NCI-H2227 treated with DMSO at 0.1 percent for 48 hours (cell line): ENCODE measurements at places on chromosomes 1 and 21.
A peak's percentile ranks its signal among the peaks of the same experiment; 100 is the strongest.

- DNase-seq, result peak; percentile 64
Observed at GRCh38 chr1:196309386-196309785, 298.9 kb downstream of the KCNT2 start.

DNA sequence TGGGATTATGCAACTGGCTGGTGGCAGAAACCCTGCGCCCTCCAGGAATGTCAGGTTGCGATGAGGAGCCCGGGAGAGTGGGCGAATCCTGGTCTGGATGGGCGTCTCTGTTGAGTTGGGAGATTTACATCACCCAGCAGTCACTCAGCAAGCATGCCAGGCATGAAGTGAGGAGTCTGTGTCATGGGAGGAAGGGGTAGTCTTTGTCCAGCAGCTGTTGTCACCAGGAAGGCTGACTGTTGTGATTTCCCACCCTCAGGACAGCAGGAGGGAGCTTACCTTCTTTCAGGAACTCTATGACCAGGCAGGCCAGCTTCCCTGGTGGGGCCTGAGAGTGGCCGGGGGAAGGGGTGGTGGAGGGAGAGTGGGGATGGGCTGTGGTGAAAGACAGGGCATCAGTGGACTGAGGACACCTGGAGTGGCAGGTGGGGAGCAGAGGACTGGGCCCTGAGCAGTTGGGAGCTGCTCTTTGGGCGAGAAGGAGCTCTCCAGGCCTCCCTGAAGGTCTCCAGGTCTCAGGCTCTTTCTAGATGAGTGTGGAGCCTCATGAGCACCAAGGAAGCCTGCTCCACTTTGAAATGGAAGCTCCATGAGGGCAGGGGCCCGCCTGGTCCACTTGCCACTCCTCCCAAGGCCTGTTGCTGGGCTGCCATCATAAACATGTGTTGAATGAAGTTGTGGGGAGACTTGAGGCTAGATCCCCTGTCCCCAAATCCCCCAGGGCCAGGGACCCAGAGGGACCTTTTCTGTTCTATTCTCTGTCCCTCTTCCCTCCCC, 21.3 kb upstream of the PKP1 start:
- DNase-seq, result no peak

GRCh38 chr1:40258445-40258769, 371 bp downstream of the ZMPSTE24 start:
- DNase-seq, result no peak

DNA sequence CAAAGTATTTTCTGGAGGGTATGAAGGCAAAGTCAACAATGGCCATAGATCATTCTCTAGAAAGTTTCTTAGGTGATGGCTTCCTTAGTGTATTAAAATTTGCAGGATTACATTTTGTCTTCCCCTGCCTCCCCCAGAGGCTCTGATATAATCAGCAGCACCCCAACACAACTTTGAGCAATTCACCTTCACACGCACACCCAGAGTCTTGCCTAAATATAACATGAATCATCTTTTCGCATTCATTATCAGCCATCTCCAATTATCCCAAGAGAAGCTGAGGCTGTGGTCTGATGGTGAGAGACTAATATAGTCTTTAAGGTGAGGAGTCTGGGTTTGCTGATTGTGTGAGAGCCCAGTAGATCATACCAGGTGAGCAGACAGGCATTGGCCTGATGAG, 343.0 kb downstream of the RRAGC start:
- DNase-seq, result no peak

DNA sequence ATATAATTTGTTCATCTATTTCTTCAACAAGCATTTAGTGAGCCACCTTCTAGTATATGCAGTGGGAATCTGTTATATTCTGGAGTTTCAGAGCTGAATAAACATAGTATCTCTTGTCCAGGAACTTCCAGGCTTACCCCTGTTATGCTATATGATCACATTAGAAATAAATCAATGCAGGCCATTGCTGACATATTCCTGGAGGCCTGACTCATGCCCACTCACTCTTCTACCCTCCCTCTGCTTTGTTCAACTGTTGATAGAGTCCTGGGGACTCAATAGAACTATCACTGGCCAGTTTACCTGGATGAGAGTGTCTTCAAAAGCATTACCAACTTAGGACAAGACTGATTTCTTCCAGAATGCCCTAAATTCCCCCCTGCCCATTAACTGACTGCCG, 29.3 kb upstream of the SRSF10 start:
- no peak for DNase-seq

GRCh38 chr1:76802094-76802493, 65.2 kb upstream of the ST6GALNAC5 start:
- no peak for DNase-seq

DNA sequence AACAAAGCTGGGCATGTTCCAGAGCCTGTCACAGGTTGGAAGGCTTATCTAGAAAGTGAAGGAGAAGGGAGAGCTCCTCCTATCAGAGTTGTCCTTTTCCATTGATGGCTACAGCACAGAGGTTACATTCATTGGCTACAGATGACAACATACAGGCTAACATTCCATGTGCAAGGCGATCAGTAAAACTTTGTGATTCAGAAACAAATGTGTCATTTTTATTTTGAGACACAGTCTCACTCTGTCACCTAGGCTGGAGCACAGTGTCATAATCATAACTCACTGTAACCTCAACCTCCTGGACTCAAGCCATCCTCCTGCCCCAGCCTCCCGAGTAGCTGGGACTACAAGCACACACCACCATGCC, 32.6 kb downstream of the TRIM67 start:
- no peak for DNase-seq

DNA sequence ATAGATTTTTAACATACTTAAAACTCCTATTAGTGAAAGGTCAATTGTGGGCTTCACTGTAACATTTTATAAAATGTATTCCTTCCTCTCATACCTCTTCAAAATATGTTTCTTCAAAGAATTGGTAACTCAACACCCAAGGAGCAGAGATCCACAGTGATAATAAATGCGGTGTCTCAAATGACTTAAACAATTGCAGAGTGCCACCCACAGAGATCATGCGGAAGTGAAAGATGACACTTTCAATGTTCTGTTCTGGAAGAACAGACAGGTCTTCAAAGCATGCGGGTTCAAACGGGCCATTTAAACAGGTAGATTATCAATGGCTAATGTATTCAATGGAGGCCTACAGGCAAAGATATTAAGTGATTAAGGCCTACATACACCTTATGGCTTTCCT, 157.0 kb upstream of the GREM2 start:
- DNase-seq, result no peak

DNA sequence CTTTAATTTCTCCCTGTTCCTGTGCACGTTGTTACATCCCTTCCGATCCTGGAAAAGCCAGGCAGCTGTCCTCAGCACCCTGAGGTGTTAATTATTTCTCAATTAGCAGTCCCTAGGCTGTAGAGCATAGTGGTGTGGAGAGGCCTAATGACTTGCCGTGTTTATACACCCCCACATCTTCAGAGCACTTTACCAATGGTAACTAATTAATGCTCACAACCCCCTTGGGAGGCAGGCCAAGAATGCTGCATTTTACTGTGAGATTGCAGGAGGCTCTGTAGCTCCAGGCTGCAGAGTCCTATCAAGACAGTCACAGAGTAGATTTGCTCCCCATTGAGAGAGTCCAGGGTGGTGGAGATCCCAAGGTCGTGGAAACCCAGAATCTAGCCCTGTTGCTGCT, 2.4 kb upstream of the PARS2 start:
- DNase-seq, result no peak

DNA sequence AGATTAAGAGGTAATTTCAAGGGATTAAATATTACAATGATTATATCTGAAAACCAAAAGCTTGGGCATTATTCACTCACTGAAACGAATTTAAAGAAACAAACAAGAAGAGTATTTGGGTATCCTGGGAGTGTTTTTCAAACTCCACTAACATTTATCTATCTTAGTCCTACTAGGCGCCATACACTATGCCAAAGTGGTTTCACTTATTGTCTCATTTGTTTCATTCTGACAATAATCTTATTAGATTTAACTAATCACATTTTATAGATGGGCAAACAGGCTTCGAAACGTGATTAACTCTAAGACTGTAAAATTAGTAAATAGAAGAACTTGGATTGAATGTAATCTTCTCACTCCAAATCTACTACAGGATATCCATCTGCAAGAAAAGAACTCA, 25.4 kb downstream of the ASH1L start:
- no peak for DNase-seq

DNA sequence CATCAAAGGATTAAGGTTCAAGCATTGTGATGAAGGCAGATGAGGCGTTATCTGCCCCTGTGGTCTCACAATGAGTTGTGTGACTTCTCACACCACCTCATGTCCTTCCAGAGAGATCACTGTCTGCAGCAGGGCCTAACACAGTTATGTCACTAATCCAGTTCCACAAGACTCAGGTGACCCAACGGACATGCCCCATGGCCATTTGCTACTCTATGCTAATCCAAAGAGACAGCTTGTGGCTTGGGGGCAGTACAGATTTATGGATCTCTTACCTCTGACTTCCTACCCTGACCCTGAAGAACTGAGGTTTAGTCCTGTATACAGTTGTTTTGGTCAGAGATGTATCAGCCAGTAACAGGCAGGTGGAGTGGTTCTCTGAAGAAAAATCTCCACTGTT, 147.1 kb downstream of the GLUL start:
- no peak for DNase-seq

- no peak for DNase-seq
Observed at GRCh38 chr1:184283999-184284398, 102.8 kb upstream of the C1orf21 start.

DNA sequence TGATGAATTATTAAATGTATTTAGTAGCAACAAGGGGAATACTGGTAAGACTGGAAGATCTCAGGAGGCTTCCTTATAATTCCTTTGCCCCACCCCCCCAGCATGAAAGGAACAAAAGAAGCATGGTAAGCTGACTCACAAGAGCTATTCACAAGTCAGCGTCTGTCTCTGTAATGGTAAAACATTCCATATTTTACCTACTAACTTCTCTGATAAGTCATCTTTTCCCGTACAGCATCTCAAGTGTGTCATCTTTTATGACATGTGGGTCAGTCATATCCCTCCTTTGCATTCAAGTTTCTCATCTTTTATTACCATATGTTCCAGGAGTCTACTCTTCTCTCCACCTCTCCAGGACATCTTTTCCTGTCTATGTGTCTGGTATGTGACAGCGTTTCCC, 241.3 kb downstream of the PLA2G4A start:
- peak; percentile 9 for DNase-seq

GRCh38 chr1:109611308-109611990, 8.0 kb downstream of the GNAT2 start:
- DNase-seq, result no peak

GRCh38 chr1:59310549-59311250, 13.8 kb downstream of the FGGY start:
- no peak for DNase-seq

DNA sequence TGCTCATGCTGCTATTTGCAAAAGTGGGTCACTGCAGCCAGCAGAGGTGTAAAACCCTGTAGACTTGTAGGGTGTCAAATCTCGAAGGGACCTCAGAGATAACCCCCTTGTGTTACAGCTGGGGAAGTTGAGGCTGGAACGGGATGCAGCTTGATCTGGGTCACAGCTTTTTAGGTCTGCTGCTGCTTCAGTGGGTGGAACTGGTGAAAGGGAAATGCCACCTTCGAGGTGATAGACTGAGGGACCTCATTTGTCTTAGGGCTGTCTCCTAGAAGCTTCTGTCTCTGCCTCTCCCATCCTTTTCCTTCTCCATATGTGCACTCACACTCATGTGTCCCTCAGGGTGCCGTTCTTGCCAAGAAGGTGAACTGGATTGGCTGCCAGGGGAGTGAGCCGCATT, 35.4 kb downstream of the QSOX1 start:
- no peak for DNase-seq

DNA sequence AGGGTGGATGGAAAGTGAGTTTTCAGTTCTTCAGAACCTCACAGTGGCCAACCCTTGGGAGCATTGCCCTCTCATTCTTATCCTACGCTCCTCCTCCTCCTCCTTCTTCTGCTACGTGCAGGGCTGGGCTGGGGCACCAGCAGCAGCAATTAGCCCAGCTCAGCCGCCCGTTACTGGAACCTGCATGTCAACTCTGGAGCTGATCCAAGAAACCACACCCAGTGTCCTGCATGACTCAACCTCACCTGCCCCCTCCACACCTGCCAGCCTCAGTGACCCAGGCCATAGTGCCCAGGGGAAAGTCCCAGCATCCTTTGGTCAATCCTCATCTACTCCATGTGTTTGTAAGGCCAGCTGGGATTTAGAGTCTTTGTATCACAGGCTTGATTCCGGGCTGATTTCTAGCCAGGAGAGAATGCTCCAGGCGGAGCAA, 12.6 kb downstream of the ELF3 start:
- peak; percentile 40 for DNase-seq

DNA sequence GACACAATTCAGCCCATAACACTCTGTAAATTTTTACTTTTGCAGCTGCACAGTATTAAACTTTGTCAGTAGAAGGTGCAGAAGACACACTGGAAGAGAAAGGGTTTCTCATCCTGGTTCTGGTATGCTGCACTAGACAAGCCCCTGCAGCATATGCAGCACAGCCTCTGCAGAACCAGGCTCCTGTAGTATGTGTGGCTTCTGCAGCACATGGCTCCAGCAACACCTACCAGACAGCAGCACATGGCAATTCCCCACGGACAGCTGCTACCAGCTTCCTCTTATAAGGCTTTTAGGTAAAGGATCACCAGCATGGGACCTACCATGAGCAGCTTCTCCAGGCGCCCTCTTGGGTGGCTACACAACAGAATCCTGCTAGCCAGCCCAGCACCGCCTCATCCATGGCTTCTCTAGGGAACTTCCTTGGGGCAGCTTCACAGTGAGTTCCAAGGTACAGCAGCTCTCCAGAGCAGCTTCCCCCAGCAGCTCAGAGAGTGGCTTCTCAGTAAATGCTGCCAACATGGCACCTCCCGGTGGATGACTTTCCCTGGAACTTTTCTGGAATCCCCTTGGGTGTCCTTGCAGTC, 534.4 kb upstream of the CXADR start:
- DNase-seq, result no peak

DNA sequence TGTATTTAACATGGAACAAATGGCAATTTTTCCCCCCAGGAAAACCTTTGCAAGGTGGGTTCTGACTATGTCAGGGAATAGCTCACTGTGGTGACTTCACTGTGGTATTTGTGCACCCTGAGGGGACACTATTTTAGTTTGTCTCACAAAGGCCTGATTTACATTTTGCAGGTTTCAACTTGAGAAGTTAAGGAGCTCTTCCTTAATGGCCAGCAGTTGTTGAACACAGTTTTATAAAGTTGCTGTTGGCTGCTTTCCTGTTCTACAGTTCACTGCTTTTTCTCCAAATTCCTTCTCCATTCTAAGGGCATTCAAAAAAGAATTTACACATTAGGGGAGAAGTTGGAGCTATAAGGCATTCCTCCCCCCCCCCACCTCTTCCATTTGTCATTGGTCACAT, 4.6 kb downstream of the LAMC1 start:
- DNase-seq, result no peak

GRCh38 chr1:87186346-87186745, 142.3 kb upstream of the LMO4 start:
- DNase-seq, result no peak

GRCh38 chr1:209431813-209432442, 151.6 kb upstream of the CAMK1G start:
- DNase-seq, result no peak

- no peak for DNase-seq
Observed at GRCh38 chr21:39651206-39651605, 38.5 kb downstream of the B3GALT5 start.

- peak; percentile 89 for DNase-seq
Observed at GRCh38 chr1:168433238-168433637, 110.6 kb downstream of the XCL2 start.
